Pons (tissue), 1 donor: ENCODE measurements at places on chromosomes 6 and 20.

GRCh38 chr6:111591370-111591900, 14.2 kb downstream of the TRAF3IP2 start:
- DNase-seq: no peak

- DNase-seq: no peak
Measured at GRCh38 chr6:37623666-37624065, 74.0 kb downstream of the MDGA1 start.

DNA sequence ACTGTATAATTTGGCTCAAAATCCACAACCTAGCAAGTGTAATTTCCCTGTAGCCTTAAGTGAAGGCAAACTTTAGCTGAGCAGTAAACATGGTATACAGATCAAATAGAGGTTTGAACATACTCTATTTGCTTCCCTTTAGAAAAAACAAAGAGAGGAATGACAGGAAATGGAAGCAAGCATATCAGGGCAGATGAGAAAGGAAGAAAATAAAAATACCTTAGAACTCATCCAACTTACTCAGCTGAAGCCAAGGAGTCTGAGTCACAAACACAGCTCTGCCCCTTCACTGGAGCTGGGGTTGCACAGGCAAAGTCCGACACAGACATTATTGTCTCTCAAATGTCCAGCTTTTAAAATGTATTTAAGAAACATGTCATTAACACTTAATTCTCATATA, 379.9 kb upstream of the IRAK1BP1 start:
- DNase-seq: no peak

GRCh38 chr20:52168116-52168515, 23.5 kb downstream of the ZFP64 start:
- no peak for DNase-seq

DNA sequence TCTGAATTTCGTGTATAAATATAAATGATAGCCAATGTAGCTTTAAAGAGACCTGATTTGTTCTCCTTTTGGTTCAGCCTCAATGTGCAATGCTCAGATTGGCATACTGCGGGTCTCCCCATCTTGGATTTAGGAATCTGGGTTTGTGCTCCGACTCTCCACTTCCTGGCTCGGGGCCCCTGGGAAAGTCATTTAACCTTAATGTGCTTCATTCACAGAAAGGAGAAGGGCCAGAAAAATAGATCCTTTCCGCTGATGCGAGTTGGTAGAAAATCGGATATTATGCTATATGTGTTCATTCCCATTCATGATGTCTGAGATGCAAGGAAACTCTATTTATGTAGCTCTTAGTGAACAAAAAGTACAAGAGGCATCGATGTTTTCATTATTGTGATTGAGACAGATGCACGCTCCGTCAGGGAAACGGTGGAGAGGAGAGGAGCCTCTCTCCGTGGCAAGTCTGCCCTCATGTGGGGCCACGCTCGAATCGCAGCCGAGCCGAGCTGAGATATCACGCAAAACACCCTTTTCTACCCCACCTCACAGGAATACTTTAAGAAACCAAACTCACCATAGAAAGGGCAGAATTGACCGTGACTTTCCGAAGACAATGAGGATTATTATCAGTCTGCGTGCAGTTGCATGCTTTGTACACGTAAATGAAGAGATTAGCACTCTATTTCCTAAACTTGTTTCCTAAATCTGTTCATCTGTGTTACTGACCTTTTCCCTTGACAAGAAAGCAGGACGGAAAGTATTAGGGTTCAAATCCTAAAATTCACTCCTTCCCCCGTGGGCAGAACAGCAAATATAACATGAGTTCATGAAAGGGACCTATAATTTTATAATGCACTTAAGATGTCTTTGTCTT, 136.6 kb downstream of the COL9A1 start:
- peak; percentile 52 for DNase-seq

DNA sequence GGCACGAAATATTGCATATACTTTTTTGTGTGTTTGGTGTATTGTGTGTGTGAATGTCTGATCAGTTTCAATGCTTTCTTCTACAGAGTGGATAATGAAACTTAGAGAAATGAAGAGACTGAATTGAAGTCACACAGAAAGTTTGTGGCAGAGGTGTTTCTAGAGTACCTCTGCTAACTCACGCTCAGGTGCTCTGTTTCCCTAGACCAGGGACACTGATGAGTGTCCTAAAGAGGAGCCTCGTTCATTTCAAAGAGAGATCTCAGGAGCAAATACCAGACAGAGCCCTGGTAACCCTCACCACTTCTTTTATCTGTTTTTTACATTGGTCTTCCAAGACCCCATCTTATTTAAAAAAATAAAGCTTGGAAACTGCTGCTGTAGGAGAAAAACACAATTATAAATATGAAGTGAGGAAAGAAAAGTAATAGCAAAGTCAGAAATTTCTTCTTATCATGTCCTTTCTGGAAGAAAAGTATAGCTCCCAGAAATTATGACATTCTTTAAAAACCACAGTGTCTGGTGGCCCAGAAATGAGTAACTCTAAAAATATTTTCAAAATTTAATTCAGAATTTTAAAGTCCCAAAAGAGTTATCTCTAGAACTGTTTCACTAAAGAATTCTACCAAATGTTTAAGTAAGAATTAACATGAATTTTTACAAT, 720.6 kb downstream of the RFPL4B start:
- no peak for DNase-seq

GRCh38 chr20:5626603-5627002, 123.6 kb upstream of the SHLD1 start:
- no peak for DNase-seq

DNA sequence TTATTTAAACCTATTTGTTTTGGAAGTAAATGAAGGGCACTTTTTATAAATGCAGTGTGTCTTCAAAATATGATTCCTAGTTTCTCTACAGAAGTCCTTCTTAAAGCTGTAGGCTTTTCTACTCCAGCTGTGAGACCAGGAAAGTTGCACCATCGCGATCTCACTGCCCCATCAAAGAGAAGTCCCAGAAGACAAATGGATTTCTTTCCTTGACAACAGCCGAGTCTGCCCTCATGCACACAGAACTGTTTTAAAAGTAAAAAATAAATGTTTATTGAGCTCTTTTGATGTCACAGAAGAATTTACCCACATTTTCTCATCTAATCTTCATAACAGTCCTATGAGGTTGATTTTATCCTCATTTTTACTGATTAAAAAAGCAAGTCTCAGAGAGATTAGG, 324.4 kb upstream of the NT5E start:
- DNase-seq: no peak

GRCh38 chr6:3226481-3227362, 731 bp downstream of the TUBB2B start:
- DNase-seq: peak; percentile 60

- peak; percentile 83 for DNase-seq
Measured at GRCh38 chr6:150751296-150751695, 114.2 kb upstream of the MTHFD1L start.

DNA sequence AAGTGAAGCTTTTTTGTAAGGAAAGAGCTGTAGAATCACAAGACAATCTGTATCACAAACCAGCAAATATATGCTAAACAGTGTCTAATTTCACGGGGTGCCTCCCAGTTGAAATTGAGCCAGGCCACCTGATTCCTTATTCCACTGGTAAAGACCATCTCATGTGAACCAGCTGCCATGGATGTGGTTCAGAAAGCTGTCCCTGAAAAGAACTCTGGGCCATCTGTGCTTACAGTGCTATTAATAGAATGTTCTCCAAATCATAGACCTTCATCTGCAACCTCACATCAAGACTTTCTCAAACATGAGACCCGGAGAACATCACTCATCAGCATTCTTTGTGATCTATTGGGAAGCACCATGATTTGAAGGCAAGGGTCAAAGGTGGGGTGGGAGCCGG, 89.7 kb downstream of the FBXO5 start:
- no peak for DNase-seq

DNA sequence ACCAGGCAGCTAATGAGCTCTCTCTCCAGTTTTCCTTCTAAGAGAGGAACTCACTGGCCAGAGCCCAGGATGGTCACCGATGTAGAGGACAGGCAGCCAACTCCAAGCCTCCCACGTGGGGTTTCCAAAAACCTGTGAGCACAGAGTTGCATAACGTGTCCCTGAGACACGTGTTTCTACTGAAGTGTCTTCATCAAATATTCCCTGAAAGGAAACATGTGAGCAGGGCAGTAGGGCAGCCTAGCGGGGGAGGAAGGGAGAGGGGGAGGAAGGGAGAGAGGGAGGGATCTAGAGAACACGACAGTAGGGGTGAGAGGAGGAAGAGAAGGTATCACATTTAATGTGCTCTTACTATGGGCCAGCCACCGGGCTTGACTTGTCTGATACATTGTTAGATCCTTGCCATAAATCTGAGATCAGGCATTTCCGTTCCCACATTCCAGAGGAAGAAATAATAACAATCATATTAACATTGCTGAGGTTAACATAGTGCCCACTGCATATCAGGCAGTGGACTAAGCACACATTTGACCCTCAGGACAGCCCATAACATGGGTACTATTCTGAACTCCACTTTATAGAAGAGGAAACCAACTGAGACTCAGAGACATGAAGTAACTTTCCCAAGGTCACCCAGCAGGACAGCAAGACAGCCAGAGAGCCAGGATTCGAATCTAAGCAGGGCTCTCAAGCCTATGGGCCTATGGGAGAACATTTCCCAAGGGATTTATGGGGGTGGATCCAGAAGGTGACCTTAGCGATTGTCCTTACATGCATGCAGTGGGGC, 4.5 kb upstream of the SYS1 start:
- peak; percentile 69 for DNase-seq

- no peak for DNase-seq
Measured at GRCh38 chr6:3456395-3456897, 404 bp downstream of the SLC22A23 start.

DNA sequence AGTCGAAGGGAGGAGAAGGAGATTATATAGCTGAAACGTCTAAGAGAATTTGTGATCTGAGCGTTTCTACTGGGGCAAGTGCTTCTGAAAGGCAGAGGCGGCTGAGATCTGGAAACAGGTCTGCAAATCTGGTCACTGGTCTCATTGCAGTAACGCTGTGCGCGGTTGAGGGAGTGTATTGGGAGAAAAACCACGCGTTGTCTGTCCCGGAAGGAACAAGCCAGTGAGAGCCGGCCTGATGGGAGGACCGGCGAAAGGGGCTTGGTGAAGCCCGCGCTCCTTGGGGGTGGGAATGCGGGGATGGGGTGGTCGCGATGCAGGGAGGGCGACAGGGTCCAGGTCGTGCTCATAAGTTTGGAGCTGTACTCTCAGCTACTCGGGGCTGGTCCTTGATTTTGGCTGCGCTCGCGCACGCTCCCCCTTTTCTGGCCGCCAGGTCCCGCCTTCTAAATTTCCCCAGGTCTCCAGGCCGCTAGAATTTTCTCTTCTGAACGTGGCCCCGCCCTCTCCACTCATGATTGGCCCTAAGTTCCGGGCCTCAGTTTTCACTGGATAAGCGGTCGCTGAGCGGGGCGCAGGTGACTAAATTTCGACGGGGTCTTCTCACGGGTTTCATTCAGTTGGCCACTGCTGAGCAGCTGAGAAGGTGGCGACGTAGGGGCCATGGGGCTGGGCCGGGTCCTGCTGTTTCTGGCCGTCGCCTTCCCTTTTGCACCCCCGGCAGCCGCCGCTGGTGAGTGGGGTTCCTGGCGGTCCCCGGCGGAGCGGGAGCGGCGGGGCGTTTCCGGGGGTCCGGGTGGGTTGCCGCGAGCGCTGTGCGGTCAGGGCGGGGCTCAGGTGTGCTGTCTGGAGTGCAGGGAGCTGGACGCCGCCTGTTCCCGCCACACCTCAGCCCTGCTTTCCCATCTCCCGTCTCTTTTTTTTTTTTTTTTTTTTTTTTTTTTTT, at the start of gene MICB:
Gene MICB (plus strand): TSS at position 615 of the 946 bp plus-strand sequence. CDS start 49 bp downstream, at position 664.
- peak; percentile 56 for DNase-seq

GRCh38 chr6:106688177-106688951, 59.0 kb downstream of the QRSL1 start:
- no peak for DNase-seq

GRCh38 chr6:11368264-11368663, 135.8 kb upstream of the NEDD9 start:
- no peak for DNase-seq

DNA sequence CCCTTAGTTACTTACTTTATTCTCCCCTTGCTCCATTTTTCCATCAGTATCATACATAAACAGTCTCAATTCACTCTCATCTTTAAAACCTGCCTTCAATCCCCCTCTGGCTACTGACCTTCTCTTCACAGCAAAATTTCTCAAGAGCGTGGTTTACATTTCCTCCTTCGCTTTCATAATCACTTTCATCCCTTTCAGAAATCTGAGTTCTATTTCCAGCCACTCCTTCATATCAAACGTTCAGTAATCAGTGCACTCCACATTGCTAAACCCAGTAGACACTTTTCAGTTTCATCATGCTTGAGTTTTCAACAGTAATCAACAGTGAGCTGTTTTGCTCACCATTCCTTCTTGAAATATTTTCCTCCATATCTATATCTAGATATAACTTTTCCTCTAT, 176.7 kb upstream of the HSF2 start:
- no peak for DNase-seq

- DNase-seq: no peak
Measured at GRCh38 chr6:87941556-87942358, 105.9 kb upstream of the SPACA1 start.

GRCh38 chr20:12255461-12255970, 337.8 kb downstream of the BTBD3 start:
- DNase-seq: peak; percentile 40

DNA sequence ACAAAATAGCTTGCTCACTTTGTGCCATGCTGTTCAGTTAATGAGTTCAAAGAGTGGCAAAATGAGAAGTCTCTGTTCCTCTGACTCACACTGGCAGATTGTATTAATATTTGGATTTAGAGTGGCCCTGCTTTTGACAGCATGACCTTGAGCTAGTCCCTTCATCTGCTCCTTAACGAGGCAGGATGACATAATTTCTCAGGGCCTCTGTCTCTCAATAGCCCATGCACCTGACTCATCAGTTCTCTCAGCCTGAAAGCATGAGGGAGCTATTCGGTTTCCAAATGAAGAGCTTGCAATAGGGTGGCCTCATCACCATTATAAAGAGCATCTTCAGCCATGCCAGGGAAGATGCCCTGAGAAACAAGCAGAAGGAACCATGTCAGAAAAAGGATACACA, 38.2 kb downstream of the CAP2 start:
- DNase-seq: peak; percentile 32

DNA sequence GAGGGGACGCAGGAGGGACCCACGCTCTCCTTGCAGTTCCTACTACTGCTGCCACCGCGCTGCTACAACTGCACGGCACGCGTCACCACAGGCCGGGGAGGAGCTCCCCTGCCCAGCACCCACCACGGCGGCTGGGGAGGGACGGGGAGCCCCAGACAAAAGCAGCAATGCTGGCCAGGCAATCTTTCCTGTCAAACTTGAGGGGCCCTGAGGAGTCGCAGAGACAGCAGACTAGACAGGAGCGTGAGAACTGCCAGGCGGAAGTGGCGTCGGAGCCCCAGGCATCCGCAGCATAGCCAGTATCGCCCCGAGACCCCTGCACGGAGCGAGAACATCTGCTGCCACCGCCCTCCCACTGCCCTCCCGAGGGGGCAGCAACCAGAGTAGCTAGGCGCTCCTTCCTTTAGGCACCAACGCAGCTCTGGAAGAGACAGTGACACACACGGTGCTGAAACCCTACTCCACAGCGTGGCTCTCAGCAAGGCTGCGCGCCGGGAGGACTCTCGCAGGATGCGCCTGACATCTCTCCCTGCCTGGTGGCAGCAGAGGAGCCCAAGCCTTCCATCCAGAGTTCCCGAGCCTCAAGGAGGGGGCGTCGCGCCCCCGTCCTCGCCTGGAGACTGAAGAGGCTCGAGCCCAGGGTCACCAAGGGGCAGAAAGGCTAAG, 2.2 kb downstream of the TAF4 start:
- DNase-seq: no peak

- no peak for DNase-seq
Measured at GRCh38 chr20:18647777-18648176, 59.9 kb downstream of the DTD1 start.

- no peak for DNase-seq
Measured at GRCh38 chr20:45523821-45524220, 8.4 kb upstream of the SPINT3 start.

GRCh38 chr6:51843456-51844056, 243.9 kb downstream of the PKHD1 start:
- DNase-seq: no peak
